ENCODE measurements at places on chromosomes 2 and 18.
A peak's percentile ranks its signal among the peaks of the same experiment; 100 is the strongest.

GRCh38 chr18:35376742-35377695 lies at the start of gene ZNF396:
Gene ZNF396, minus strand, starts transcription at chr18:35377337. Its CDS starts 3,045 bp downstream, at chr18:35374292.
- DNase-seq: peak; percentile 72

GRCh38 chr18:6778459-6779247 lies 49.1 kb downstream of the ARHGAP28 start:
- DNase-seq: no peak

DNA sequence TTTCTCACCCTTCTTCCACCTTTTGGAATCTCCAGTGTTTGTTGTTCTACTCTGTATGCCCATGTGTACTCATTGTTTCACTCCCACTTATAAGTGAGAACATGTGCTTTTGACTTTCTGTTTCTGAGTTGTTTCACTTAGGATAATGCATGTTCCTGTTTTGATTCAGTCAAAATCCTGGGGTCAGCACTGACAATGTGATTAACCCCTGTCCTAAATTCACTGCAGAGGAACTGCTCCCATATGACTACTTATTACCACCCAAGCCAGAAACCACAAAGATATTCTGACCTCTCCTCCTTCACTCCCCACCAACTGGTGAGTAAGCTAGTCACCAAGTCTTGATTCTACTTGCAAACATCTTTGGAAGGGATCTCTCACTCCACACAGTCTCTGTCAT lies 251.4 kb upstream of the TCF4 start:
- DNase-seq: no peak

- no peak for DNase-seq
Measured at GRCh38 chr2:26630669-26631360, 10.4 kb downstream of the CIB4 start.

DNA sequence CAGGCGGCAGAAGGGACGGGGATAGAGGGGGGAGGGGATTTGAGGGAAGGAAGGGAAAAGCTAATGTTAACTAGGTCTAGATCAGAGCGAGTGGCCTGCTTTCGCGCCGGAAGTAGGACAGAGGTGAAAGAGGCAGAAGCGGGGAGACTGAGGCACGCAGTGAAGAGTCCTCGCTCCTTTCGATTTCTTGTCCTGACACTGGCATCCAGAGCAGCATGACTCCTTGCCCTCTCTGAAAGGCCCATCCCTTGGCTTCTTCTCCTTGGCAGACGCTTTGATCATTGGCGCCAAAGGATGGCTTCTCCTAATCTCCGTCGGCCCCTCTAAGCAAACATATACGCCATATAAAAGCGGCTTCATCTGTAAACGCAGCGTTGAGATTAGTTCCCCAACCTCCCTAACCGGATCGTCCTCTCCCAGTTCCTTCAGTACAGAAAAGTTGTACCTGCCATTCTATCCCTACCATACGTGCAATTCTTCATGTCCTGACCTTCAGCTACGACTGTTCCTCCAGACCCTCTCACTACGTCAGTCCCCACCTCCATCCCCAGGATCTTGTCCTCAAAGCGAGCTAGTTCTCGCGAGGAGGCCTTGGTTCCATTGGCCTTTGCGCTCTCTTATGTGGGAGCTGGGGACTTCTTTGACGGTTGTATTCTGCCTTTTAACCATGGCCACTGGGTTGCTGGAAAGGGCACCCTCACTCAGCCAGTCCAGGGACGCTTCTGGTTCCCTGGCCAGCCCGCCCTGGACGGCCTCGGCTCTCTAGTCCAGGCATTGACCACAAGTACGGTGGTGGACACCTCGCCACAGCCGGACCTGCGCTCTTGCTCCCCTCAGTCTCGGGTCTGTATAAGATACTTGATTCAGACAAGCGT lies 857 bp upstream of the NEUROD1 start:
- no peak for DNase-seq

DNA sequence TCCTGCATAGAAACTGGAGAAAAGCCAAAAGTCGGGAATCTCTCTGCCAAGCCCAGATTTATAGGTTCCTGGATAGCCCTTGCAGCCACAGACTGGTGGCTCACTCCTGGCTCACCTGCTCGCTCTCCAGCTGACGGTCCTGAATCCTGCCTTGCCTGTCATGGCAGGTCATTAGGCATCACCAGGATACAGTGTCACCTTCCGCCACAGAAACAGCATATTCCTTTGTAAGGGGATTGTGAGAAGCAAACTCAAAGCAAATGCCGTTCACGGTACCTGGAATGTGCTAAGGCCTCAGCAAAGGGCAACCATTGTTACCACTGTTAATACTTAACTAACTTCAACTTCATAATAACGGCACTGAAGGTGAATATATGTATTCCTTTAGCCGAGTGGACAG lies 57.1 kb upstream of the GPR45 start:
- DNase-seq: no peak

DNA sequence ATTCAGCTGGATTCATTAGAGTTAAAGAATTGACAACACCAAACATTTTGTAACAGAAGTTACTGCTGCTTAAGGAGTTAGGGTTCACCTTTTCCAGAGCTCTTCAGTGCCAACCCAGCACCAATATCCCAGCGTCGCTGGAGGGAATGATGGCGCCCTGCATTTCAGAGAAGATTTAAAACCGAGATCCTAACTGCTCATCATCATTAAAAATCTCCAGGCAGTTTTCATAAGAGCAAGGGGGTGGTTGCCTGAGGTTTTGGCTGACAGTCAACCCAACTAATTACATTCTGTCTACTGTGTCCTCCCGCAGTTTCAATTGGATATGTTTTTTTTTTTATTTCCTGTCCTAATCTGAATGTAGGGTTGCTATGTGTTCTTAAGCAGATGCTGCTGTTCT lies 509.6 kb upstream of the TCF4 start:
- no peak for DNase-seq

- DNase-seq: no peak
Measured at GRCh38 chr2:117686699-117687098, 127.8 kb upstream of the DDX18 start.

DNA sequence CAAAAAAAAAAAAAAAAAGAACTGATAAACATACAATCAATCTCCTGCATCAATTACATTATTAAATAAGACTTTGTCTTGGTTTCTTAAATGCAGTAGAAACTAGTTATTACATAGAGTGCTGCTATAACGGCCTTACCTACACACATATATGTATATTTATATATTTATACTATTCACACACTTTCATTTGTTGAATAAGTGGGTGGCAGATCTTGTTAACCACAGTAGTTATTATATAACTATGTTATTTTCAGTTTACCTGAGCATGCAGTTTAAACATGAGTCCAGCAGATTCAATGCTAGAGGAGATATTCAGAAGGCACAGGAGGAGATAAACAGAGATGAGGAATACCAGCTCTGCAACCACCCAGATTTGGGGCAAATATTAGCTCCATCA lies 81.5 kb upstream of the CD226 start:
- no peak for DNase-seq

DNA sequence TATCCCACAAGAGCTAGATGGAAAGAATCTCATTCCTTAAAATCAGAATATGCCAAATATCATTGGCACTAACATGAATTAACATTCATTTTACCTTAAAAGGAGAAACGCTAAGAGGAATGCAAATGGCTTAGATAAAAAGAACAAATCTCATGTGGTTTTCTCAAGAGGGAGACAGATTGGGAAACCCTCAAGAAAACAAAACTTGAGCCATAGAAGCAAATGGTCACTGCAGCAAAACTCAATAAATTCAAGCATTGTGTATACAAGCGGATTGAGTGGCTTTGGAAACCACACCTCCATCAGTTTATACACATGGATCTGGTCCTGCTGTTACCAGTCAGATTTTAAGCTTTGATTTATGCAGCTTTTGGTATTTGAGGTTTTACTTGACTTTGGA lies 1331.8 kb upstream of the ZEB2 start:
- DNase-seq: no peak

DNA sequence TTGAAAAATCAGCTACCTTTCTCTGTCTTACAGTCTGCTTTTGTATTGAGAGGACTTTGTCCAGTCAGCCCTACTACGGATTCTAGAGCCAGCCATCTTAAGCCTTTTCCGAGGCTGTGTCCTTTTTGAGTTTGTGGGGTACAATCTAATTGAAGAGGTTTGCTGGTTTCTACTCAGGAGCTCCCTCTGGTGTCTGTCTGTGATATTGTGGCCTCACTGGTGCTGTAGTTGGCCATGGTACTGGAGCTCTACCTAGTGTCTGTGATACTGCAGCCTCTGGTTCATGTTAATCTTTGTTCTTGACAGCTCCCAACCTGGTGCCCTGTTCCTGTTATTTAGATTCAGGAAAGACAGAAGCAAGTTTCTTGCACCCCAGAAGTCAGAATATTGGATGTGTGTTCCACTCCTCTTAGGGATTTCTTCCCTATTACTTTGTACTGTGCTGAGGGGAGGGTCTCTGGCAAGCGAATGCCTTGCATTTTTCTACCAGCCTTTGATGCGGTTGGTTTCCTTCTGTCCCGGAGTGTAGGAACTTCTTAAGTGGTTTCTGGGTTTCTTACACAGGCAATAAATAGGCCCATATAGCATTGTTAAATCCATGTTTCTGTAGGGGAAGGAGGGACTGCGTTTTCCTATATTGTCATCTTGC lies 78.5 kb downstream of the ACSL3 start:
- DNase-seq: peak; percentile 61

DNA sequence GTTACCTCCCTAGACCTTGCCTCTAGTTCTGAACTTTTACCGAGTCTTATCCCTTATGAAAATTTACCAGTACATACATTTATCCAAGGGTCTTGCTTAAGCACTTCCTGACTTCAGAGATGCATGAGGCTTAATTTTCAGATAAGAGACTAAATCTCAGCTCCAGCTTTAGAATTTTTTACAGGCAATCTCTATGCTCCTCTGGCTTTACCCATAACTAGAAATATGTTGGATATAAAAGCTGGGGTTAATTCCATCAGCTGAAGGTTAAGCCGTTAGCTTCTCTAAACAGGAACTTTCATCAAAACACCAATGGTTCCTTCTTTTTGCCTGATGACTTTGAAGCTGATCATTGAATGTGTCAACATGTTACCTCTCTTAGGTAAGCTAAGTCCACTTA lies 205.1 kb downstream of the GCA start:
- DNase-seq: no peak

- no peak for DNase-seq
Measured at GRCh38 chr2:108933691-108934117, 55.3 kb downstream of the EDAR start.

DNA sequence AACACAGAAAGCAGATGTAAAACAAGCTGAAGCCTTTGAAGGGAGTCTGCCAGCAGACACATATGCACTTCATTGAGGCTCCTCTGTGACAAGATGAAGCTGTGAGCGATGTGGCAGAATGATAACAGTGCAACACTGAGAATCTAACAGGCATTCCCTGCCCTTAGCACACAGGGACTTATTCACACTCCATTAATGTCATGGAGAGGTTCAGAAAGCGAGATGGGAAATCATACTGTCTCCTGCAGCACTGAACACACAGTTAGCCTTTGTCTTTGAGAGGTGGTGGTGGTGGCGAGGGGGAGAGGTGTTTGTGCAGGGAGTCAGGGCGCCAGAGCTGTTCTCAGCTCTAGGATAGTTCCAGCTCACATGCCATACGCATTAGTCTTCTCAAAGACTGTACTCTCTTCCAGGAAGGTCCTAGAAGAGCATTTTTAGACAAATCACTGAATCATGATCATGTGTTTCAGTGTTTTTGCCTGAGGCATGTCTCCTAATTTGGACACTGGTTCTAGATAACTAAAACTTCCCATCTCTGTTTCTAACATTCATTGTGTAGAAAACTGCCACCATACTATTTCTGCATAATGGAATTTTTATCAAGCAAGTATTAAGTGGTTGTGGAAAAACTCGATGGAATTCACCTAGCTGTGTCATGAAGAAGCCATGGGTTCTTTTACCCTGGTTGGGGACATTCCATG lies 93.5 kb upstream of the ITGB6 start:
- DNase-seq: no peak

GRCh38 chr2:217617616-217618022 lies 385.2 kb downstream of the TNS1 start:
- DNase-seq: no peak

- no peak for DNase-seq
Measured at GRCh38 chr2:216493334-216493685, 5.3 kb upstream of the RPL37A start.

GRCh38 chr18:34801774-34802173 lies 91.7 kb downstream of the DTNA start:
- DNase-seq: no peak

DNA sequence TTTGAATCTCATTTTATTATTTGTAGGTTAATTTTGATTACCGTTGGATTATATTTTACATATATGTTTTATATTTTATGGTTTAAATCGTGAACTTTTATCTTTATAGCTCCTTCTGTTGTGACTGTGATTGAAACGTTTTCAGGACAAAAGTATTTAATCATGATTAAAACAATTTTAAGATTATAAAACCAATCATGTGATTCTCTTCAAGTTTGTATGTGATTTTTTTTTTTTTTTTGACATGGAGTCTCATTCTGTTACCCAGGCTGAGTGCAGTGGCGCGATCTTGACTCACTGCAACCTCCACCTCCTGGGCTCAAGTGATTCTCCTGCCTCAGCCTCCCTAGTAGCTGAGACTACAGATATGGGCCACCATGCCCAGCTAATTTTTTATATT lies 7.2 kb upstream of the RASGRP3 start:
- no peak for DNase-seq

DNA sequence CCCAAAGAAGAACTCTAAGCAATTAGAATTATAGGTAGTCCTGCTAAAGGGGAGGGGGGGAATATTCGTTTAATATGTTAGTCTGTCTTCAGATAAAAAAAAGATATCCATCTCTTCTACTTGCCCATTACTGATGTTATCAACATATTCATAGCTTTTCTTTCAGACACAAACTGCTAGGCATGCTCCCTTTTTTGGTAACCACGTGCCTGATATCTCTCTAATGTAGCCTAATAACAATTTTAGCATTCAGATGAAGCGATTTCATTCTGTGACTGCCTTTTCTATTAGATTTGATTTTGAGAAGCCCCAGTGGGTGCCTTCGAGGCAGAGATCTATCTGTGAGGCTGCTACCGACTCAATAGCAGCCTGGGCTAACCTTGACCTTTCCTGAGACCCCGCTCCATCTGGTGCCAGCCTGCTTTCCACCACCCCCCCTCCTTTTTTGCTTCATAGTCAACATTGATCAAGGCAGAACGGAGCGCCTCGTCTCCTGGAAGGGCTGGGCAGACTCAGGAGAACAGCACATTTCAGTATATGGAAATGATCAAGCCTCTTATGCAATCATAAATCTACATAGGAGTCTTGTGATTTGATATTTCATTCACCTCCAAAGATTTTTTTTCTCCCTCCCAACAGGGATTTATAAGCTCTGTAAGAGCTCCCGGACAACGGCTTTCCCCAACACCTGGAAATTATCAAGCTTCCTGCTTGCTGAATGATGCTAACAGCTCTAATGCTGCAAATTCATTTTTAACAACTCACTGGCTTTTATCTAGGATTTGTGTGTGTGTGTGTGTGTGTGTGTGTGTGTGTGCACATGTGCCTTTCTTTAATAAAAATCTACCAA lies 14.7 kb upstream of the BCL11A start:
- DNase-seq: no peak

GRCh38 chr2:168060986-168061750 lies 186.2 kb downstream of the STK39 start:
- DNase-seq: no peak

GRCh38 chr2:105364436-105365139 lies 27.2 kb downstream of the C2orf49 start:
- no peak for DNase-seq

- DNase-seq: no peak
Measured at GRCh38 chr2:211879323-211879722, 659.3 kb downstream of the ERBB4 start.

GRCh38 chr2:72000110-72000509 lies 147.6 kb downstream of the CYP26B1 start:
- no peak for DNase-seq

- DNase-seq: no peak
Measured at GRCh38 chr2:10947446-10948187, 35.9 kb downstream of the KCNF1 start.

- no peak for DNase-seq
Measured at GRCh38 chr2:40043641-40044040, 264.6 kb upstream of the THUMPD2 start.

Measured in CD4-positive, alpha-beta T cell treated with Interleukin-10 for 1 hour (primary cell).